ENCODE measurements at places on chromosomes 6 and 20.
A peak's percentile ranks its signal among the peaks of the same experiment; 100 is the strongest.

- no peak for DNase-seq
Observed at GRCh38 chr20:9408422-9409300, 105.7 kb upstream of the LAMP5 start.

DNA sequence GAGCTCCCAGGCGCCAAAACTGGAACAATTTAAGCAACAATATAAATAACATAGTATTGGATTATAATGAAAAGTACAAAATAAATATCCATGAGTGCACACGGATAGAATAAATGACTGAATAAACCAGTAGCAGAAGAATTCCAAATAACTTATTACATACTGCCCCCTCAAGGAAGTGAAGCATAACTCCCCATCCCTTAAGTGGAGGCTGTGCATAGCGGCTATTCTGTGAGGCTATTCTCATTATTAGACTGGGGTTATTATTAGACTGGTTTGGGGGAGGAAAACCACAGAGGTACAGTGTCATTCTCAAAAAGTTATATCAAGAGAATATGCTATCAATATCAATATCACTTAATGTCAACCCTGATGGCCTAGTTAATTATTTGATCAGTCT, 94.4 kb upstream of the SIRPA start:
- no peak for DNase-seq

DNA sequence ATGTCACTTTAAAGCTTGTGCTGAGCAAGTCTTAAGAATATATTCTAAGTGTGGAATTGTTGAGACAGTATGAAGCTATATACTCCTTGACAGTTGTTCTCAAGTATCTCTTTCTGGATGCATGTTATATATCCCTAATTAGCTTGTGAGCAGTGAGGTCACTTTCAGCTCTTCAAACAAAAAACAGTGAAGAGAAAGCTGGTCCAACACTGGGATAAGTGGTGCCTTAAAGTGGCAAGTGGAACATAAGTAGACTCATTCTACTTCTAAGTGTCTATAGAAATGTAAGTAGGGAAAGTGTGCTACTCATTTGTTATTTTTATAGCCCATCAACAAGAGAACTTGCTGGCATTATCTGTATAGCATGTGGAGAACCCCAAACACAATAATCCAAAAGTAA, 133.1 kb upstream of the BACH2 start:
- no peak for DNase-seq

GRCh38 chr6:131029626-131030297, 33.3 kb downstream of the EPB41L2 start:
- no peak for DNase-seq

DNA sequence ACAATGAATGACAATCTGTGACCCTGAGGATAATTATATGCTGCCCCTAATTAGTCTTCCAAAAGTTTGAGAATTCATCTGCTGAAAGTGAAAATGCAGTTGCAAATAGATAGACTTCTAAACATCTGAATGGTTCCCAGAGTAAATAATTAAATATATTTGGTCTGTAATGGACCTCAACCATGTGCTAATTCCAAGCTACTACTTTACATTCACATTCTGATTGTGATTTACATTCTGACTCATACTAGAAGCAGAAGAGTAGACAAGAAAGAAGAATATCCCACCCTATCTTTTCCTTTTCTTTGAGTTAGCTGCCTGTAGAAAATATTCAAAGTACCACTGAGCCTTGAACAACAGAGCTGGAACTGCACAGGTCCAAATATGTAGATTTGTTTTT, 80.8 kb downstream of the PTPRK start:
- no peak for DNase-seq

- DNase-seq, result no peak
Observed at GRCh38 chr6:158408552-158409130, 96.4 kb downstream of the TULP4 start.

- DNase-seq, result no peak
Observed at GRCh38 chr6:34559651-34560365, 3.7 kb upstream of the SPDEF start.

- DNase-seq, result no peak
Observed at GRCh38 chr6:165060720-165061119, 248.7 kb downstream of the C6orf118 start.

GRCh38 chr6:92521553-92521952, 897.8 kb downstream of the EPHA7 start:
- no peak for DNase-seq

GRCh38 chr6:13229205-13230085, 98.9 kb downstream of the TBC1D7 start:
- DNase-seq, result peak; percentile 17

DNA sequence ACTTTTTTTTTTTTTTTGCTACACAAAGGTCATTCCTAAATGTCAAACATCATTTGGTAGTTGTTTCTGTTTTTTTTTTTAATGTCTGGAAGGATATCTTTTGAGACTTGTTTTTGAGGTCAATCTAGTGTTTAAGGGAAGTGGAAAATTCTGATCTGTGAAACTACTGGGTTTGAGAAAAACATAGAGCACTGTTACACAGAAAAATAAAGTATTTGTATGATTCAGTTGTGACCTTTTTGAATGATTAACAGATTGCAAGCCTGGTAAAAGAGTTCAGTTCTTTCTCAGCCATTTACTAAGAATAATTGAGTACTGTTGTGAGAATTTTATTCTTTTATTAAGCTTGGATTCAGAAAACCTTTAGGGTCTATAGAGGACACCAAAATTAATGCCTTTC, 276.7 kb downstream of the ADGRB3 start:
- DNase-seq, result no peak

DNA sequence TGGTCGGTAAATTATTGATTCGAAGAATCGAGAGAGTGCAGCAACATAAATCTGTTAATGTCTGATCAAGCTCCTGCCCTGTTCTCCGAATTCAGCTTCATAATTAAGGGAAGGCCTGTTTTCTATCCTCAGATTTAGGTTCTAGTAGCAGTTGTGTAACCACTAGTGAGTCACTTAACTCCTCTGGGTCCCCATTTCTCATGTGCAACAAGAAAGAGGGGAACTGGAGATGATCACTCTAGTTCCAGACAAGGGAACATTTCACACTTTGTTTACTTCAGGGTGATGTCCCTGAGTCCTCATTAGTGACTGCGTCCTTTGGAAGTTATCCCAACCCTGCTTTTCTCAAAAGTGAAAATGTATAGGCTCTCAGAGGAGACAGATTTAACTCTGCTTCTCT, 68.1 kb upstream of the RNF146 start:
- no peak for DNase-seq
